AG08396 (cell line): ENCODE measurements at places on chromosomes 2 and 18.

- DNase-seq = no peak
Measured at GRCh38 chr2:13106302-13106701, 389.6 kb downstream of the TRIB2 start.

DNA sequence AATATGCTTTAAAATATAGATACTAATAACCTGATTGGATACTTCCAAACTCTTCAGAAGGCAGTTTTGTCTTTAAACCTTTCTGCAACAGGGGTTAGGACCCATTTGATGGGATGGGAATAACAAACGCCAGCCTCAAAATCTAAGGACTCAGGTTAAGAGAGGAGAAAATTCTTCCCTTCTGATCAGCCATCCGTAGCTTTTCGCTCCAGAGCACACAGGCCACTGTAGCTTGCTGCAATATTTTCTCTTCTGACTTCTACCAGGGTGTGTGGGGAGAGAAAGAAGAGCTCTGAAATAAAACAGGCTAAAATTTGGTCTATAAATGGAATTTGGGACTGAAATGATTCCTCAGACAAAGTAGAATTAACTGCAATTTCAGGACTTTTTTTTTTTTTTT is 95.1 kb downstream of the ALPK2 start:
- DNase-seq = no peak

- no peak for DNase-seq
Measured at GRCh38 chr2:231000211-231000904, 4.4 kb downstream of the SPATA3 start.

DNA sequence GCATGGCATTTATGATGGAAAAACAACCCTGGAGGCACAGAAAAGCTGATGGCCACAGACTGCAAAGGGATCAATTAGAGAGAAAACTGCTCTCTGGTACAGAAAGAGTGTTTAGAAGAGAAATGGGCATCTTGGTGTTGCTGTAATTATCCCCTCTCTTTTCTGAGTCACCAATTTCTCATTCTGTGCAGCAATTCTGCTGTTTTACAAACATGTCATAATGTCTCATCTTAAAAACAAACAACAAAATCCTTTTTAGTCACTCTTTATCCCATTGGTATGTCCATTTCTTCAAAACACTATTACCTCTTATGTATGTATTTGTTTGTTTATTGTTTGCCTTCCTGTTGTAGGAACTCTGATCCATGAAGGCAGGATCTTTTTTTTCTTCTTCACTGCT is 73.9 kb upstream of the HK2 start:
- no peak for DNase-seq
